ENCODE measurements at places on chromosomes 16 and 17. TPM values are rescaled to one million over a fixed set of nuclear protein-coding genes. Genes with fewer than 3 reads are reported as not detected.

Gene KRTAP4-4
- not detected for total RNA-seq

Gene TMC5
- 15.7 TPM for total RNA-seq

Gene TNS4
- 36.6 TPM for total RNA-seq

Gene DRC3
- 2.4 TPM for total RNA-seq

Gene NPIPB9
- total RNA-seq, result 1.1 TPM

Gene CACNG3
- total RNA-seq, result not detected

Gene CCL16
- total RNA-seq, result not detected

Gene ASGR2
- 0.32 TPM for total RNA-seq

Gene HOXB7
- total RNA-seq, result 33.6 TPM

Gene IL34
- total RNA-seq, result not detected

Gene C16orf74
- 30.0 TPM for total RNA-seq

Gene UNC13D
- total RNA-seq, result 20.2 TPM

Gene TP53TG3C
- total RNA-seq, result not detected

DNA sequence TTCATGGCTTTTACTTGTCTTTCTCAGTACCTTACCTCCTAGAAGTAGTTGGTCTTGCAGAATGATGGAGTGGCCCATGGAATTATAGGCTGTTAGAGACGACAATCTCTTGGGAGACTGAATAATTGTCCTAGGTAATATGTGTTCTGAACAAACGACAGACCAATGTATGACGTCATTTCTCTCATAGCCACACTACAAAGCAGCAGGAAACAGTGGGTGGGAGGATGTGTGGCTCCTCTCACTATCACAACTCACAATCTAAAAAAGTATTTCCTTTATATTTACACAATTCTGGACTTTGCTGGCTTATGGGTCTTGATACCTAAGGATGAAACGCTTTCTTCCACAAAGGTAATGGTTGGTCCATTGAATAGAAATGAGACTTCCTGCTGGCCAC is 183.9 kb downstream of the TOX3 start:
- no peak for DNase-seq

GRCh38 chr16:2822158-2822495 is 5.1 kb downstream of the PRSS21 start:
- no peak for DNase-seq

DNA sequence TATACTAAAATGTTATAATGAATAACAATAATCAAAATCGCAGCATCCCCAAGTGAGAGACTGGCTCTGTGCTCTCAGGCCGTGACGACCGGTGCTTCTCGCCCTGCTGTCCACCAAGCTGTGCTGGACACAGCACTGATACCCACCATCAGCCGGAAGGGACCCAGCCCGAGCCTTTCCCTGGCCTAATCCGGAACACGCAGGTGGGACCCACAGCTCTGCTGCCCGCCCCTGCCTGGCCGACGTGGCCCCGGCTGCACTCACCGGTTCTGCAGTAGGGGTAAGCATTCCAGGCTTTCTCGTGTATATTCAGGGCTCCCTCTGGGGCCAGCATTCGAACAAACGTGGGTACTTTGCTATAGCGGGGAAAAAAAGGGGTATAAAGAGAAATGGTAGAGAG is 14.6 kb downstream of the PITPNA start:
- DNase-seq, result no peak

GRCh38 chr16:51449441-51449840 is 298.4 kb upstream of the SALL1 start:
- DNase-seq, result no peak

DNA sequence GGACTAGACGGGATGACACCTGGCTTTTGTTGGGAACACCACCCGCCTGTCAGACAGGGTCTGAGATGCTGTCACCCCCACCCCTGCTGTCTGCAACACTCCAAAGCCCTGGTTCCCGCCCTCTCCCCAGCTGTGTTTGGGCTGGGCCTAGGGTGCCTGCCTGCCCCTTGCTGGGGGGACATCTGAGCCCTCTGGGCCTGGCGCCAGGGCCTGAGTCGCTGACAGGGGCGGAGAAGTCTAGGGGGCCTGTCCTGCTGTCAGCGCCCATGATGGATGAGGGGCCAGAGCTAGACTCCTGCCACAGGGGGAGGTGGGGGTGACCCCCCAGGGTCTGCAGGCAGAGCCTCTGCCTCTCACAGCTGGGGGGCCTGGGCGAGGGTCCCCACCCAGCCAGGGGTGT is 7.6 kb upstream of the PKMYT1 start:
- no peak for DNase-seq

- DNase-seq, result no peak
Observed at GRCh38 chr17:48389903-48390302, 40.1 kb downstream of the SKAP1 start.

- no peak for DNase-seq
Observed at GRCh38 chr16:35176449-35176848, 1717.0 kb downstream of the TP53TG3F start.

DNA sequence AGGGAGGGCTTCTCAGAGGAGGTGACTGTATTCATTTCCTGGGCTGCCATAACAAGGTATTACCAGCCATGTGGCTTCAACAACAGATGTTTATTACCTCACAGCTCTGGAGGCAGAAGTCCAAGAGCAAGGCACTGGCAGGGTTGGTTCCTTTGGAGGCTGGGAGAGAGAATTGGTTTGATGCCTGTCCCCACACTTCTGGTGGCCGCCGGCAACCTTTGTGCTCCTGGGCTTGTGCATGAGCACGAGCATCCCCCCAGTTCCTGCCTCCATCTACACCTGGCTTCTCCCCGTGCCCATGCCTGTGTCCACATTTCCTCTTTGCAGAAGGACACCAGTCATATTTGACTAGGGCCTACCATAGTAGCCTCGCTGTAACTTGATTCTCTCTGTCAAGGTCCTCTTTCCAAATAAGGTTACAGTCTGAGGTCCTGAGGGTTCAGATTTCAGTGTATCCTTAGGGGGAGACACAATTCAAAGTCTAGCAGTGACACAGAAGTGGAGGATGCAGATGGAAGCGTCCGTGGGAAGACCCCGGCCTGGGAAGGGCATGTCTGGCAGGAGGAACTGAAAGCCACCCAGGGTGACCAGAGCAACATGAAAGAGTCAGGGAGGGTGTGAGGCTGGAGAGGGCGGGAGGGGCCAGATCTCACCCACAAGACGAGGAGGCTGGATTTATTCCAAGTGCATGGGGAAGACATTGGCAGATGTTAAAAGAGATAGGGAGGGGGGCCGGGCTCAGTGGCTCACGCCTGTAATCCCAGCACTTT is 188.2 kb upstream of the HSBP1 start:
- no peak for DNase-seq

DNA sequence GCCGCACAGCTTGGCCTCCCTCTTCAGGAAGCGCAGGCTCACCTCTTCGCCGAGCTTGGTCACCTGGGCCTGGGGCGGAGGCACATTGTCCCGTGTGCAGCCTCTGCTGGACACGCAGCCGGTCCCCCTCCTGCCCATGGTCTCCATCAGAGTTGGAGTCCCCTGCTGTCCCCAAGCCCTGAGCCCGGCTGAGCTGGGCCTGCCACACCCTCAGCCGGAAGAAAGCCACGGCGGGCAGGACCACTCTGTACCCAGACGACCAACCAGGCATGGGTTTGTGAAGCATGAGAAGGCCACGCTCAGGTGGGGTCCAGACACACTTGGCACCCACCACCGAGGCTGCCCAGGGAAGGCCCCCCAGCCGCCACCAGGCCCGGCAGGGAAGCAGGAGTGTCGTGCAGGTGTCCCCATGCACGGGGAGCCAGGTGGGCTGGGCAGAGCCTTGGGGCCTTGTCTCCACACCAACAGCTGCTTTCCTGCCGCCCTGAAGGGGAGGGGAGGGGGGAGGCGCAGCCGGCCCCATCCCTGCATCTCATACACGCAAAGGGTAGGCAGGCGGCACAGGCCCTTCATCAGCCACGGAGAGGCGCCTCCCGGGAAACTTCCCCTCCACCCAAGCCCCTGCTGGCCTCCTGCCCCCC is 5.2 kb downstream of the CCDC154 start:
- DNase-seq, result no peak

GRCh38 chr17:72175787-72176515 is 55.1 kb downstream of the SOX9 start:
- DNase-seq, result no peak

- DNase-seq, result no peak
Observed at GRCh38 chr16:4698321-4699045, 5.1 kb downstream of the NUDT16L1 start.

DNA sequence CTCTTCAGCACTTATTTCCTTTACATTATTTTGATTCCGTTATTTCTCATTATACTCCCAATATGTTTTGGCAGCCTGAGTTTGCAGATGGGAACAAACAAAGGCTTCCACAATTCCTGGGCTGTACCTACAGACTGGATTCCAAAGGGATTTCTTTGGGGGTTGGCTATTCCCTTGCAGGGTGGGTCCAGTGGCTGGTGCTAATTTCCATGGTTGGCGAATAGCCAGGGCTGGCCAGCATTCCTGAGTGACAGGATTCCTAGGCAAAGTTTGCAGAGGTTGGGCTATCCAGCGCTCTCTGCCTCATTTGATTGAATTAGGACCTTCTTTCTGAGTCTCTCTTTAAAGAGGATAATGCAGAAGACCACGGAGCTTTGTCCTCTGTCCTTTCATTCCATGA is 207.4 kb downstream of the MAF start:
- DNase-seq, result no peak

DNA sequence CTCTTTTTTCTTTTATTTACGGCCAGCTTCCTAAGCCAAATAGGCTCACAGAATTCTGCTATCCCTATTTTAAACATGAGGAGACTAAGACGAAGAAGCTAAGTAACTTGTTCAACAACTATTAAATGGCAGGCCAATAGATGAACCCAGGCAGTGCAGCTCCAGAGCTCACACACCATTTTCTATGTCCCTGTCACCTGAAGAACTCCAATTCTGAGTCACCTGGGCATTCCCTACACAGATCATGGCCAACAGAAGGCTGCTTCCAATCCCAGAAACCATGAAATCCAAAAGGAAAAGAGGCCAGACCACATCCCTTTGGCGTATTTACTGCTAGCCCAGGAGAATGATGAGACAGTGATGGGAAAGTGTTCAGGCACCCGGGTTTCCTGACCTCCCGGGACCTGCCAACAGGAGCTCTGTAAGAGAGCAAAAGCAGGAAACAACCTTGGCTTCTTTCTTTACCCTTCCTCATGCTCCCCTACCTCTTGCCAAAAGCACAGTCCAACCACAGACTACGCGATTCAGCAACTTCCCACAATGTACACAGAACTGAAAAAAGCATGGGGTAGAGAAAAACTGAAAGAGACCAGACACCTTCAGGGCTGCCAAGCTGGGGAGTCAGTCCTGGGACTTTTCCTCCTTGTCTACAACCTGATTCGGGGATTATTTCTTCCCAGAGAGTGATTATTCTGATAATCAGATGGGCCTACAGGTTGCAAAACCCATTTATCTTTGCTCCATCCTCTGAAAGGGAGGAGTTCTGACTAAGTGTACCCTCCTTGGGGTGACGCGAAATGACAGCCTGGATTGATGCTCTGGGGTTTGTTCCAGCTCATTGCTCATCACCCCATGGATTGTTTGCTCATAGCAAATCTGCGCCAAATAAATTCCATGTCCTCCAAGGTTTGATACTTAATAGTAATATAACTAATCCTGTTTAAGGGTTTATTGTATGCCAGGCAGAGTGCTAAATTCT is 47.8 kb upstream of the HAS3 start:
- DNase-seq, result peak; percentile 64

DNA sequence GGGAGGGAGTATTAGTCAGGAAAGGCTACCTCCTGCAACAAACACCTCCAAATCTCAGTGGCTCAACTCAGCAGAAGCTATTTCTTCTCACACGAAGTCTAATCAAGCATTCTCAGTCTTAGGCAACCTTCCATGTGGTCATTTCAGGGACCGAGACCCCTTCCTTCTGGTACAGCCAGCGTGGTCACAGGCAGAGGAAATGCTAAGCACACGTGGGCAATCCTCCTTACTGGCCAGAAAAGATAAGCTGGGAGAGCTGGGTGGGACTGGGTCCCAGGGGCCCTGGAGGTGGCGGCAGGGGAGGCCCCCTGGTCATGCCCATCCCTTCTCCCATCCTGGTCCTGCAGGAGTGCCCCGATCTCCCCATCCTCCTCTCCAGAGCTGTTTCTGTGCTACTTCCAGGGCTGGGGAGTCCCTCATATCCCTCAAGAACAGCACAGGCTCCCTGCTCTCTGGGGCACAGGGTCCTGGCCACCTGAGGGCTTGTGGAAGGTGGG is 5.7 kb upstream of the CX3CL1 start:
- DNase-seq, result no peak

GRCh38 chr16:20318437-20318836 is 8.9 kb downstream of the GP2 start:
- no peak for DNase-seq

DNA sequence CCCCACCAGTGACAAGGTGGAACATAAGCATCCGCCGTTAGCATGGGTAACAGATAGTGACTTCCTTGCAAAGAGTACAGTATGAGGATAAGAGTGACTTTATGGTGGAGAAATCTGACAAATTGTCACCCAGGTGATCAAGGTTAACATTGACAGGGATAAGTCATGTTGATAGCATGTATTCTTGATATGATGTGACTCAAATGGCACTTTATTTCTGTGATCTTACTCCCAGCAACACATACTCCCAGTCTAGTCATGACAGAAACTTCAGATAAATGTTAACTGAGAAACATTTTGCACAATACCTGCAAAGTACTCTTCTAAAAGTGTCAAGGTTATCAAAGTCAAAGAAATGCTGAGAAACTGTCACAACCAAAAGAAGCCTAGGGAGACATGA is 588.6 kb upstream of the KIF2B start:
- DNase-seq, result no peak

- no peak for DNase-seq
Observed at GRCh38 chr17:33968350-33969044, 286.6 kb upstream of the CCL2 start.

GRCh38 chr16:80346111-80346632 is 194.6 kb upstream of the DYNLRB2 start:
- no peak for DNase-seq

- DNase-seq, result no peak
Observed at GRCh38 chr17:80394629-80395216, 20.2 kb upstream of the ENDOV start.

DNA sequence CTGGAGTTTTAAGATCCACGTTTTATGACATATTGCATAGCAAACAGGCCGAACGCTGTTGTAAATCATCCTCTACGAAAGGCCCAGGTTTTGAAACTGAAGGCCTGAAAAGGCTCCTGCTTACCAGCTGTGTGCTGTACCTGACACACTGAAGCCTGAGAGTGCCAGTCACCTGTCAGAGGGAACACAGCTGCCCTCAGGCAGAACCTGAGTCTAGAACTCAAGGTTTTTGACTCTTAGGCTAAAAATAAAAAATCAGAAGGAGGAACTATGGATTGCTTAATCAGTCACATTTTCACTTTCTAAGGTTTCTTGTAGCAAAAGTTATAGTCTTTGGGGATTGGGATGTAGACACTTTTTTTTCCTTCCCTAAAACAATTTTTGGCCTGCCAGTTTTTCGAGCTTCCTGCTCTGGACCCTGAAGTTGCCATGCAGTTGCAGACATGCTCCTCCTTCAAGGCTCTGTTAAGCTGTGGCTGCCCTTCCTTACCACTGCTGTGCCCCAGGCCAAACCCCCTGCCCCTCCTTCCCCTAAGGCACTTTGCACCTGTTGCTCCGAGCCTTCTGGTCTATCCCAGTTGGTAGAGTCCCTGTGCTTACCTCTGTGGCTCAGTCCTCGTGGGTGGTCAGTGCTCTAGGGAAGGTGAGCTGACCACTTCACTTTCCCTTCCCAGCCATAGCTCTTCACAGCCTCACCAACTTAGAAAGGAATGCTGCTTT is 56.6 kb downstream of the TENT4B start:
- no peak for DNase-seq
